Cerebellum (tissue), 4 donors: ENCODE measurements at places on chromosomes 5 and 9.

GRCh38 chr5:177982072-177982727 lies 13.8 kb downstream of the PROP1 start:
- DNase-seq, result no peak

DNA sequence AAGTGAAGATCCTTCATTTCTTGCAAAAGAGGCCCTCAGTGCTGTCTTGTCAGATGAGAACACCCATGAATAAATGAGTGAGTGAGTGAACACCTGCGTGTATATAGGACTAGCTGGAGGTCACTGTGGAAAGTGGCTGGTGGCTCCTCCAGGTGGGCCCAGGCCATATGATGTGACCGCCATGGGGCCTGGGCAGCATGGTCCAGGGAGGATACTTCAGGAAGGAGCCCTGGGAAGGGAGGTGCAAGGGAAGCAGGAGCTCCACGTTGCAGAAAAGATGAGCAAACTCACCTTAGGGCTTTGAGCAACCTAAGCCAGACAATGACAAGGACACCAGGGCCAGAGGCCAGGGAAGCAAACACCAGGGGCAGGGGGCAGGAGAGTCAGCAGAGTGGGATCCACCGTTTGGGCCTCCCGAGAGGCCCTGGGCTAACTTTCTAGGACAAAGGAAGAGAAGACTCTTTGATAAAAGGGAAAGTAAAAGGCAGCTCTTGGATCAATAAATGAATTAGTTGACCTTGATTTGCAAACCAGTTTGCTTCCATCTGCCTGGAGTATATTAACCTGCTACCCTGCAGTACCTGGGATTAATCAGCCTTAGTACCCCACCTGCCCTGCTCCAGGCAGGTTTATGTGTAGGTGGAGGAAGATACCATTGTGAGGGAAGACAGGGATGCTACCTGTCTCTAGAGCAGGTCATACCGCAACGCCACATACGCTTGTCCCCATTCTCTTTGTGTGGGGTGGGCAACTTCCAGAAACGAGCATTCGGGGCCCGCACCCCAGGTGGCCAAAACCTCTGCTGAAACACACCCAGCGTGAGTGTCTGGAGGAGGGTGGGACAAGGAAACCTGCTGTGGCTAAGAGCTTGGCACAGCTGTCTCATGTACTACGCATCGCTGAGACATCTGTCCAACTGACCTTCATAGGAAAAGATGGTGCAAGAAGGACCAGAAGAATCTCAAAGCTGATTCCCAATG lies 51.4 kb upstream of the OLFM1 start:
- no peak for DNase-seq

GRCh38 chr9:113675475-113675941 lies 200.6 kb upstream of the ZNF618 start:
- no peak for DNase-seq

DNA sequence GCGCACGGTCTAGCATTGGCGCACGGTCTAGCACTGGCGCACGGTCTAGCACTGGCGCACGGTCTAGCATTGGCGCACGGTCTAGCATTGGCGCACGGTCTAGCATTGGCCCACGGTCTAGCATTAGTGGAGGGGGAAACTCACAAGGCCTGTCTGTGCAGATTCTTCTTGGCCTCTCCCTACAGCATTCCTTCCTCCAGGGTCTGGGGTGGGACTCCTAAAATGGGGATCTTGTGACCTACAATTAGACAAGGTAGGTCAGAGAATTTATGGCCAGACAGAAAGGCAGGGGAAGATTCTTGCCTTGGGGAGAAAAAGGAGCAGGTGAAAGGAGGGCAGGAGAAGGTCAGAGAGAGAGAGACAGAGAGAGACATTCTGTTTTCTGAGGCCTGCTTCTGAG lies 5.4 kb upstream of the GBGT1 start:
- no peak for DNase-seq

GRCh38 chr5:151675611-151676313 lies 11.0 kb downstream of the SPARC start:
- DNase-seq, result no peak

DNA sequence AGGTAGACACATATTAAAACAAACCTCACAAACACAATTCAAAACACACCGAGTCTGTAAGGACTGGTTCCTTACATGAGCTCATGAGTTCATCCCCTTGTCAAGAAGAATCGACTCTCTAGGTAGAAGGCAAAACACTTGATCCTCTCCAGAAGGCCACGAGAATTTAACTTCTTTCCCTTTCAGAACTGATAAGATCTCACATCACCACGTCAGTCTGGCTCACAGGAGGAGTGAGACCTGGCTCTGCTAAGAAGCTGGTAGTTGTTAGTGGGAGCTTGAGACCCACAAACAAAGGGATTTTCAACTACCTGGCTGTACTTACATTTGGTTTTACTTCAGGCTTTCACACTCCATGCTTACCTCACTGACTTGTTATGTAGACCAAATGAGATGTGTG lies 459.2 kb downstream of the ARHGEF28 start:
- no peak for DNase-seq

DNA sequence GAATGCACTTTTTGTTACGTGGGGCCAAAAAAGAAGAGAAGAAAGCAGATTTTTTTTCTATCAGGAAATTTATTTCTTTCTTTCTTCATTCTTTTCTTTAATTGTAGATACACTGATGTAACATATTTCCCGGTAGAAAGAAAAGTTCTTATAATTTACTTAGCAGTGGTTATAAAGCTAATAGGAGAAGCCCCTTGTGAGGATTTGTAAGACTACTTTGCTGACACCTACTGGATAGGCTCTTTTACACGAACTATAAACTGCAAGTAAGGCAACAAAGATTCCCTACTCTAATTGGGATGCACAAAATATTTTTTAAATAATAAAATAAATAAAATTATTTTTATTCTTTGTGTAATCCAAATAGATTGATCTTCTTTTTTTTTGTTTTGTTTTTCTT lies 284.4 kb downstream of the DNAH5 start:
- DNase-seq, result no peak
